ENCODE measurements at places on chromosomes 11 and 22. TPM values are rescaled to one million over a fixed set of nuclear protein-coding genes. Genes with fewer than 3 reads are reported as not detected.

- DNase-seq: no peak
Measured at GRCh38 chr11:20033806-20034205, 126.5 kb downstream of the DBX1 start.

DNA sequence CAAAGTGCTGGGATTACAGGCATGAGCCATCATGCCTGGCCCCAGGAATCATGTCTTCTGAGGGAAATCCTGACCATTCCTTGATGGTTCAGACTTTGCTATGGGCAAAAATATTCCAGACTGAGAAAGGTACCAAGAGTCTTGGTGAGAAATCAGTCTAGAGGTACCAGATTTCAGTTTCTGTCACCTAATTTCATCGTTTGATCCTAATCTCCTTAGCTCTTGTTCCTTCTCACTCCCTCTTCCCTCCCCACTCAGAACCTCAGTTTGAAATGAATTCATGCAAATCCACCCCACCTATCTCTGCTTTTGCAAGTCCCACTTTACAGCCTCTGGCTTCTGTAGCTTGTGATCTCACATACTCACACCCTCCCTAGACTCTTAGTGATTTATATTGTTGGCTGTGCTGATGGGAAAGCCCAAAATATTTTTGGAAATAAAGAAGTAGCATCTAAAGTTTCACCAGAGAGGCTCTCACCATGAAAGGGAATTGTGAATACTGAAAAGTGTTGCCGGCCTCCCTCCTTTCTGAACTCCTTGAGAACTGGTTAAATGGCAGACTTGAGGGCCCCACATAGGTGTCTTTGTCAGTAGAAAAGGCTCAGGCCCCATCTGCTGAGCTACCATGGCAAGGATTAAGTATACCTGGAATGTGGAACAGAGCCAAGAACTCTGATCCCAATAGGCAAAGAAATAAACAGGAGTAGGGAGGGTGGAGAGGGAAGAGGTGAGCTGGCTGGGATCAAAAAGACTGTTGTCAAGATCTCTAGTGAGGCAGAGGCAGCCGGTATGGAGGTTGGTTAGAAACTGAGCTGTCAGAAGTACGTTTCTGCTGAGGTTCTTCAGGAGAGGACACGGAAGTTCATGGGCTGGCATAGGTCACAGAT lies 190.5 kb upstream of the MTMR2 start:
- DNase-seq: no peak

- DNase-seq: no peak
Measured at GRCh38 chr11:14657841-14658240, 14.2 kb downstream of the PDE3B start.

GRCh38 chr11:92259861-92260260 lies 35.2 kb downstream of the FAT3 start:
- no peak for DNase-seq

DNA sequence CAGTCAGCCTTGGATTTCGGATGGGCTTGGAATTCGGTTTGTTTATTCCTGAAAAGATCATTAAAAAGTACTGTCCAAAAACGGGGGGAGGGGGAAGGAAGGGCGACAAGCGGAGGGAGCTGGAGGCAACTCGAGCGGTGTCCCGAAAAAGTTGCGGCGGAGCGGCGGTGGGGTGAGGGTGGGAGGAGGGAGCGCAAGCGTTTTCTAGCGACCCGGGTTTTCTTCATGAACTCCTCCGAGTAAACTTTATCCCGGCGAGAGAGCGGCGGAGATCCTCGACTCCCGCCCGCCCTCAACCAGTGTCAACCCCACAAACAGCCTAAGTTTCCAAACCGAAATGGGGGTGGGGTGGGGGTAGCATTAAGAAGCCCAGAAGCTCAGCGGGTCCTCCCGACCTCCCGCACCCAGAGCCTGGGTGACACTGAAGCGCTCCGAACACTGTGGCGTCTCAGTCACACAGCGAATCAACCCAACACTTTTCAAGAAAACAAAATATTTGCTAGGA lies 133.0 kb upstream of the C11orf58 start:
- no peak for DNase-seq

DNA sequence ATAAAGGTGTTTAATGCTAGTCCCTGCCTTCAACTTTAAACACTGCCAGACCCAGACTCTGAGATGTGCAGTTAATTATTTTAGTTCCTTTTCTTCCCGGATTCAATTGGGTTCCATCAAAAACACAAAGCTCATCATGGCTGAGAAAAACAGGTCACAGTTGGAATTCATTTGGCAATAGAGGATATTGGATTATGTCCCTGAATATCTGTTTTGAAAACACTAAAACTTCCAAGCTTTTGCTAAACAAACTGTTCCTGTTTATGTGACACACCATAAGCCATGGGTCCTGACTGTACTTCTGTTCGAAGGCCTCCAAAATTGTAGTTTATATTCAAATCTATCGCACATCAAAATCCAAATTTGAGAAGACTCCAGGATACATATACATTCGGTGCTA lies 150.7 kb downstream of the TRPC6 start:
- DNase-seq: no peak

GRCh38 chr11:121358760-121359159 lies 66.2 kb downstream of the SC5D start:
- no peak for DNase-seq

GRCh38 chr11:102414559-102414958 lies 38.0 kb downstream of the TMEM123 start:
- DNase-seq: no peak

DNA sequence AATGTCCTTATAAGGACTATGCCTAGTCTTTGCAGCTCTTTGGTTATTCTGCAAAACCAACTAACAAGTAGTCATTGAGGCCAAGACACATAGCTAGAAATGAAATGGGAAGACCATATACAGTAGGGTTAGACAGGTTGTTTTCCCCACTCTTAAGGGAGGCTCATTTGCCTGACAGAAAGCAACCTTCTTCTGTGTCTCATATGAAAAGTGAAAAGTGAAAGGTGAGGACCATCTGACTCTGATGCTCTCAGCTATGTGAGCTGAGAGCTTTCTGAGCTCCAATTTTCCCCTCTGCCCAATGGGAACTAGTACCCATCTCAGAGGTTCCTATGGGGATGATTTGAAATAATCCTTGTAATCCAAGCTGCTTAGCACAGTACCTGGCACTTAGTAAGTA lies 142.0 kb upstream of the BDNF start:
- no peak for DNase-seq

- no peak for DNase-seq
Measured at GRCh38 chr11:44742508-44743246, 15.9 kb downstream of the TSPAN18 start.

GRCh38 chr11:3622521-3622920 lies 19.3 kb downstream of the ART5 start:
- DNase-seq: no peak

GRCh38 chr11:120952461-120953434 lies 71.2 kb upstream of the TBCEL start:
- peak; percentile 80 for DNase-seq

DNA sequence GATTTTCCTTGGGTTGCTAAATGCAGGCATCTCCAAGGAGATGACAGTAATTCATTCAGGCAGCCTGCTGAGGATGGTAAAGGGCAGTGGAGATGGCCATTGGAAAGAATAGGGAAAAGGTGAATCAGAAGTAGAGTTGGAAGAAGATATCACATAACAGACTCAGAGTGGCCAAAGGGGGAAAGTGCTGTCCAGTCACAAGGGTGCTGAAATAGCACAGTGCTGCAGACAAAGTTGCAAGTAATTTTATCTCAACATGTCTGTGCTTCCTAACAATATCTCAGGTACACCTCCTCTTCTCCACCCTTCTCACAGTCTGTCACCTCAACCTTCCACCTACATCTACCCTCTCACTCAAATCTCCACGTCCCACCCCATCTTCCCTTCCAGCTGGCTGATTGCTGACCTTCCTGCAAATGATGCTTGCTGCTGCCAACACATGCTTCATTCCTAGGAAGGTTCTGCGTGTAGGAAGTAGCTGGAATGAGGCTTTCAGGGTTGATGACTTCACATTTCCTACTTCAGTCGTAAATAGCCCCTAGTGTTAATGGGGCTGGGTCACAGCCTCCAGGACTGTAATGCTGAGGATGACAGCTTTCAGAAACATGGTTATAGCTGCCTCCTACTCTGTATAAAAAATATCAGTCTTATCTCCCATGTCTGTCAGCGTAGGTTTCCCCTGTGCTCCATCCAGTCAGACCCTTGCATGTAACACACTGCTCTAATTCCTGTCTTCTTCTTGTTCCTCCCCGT lies 123.9 kb downstream of the CTNND1 start:
- no peak for DNase-seq

GRCh38 chr11:69230856-69231425 lies 63.0 kb upstream of the MYEOV start:
- DNase-seq: no peak

DNA sequence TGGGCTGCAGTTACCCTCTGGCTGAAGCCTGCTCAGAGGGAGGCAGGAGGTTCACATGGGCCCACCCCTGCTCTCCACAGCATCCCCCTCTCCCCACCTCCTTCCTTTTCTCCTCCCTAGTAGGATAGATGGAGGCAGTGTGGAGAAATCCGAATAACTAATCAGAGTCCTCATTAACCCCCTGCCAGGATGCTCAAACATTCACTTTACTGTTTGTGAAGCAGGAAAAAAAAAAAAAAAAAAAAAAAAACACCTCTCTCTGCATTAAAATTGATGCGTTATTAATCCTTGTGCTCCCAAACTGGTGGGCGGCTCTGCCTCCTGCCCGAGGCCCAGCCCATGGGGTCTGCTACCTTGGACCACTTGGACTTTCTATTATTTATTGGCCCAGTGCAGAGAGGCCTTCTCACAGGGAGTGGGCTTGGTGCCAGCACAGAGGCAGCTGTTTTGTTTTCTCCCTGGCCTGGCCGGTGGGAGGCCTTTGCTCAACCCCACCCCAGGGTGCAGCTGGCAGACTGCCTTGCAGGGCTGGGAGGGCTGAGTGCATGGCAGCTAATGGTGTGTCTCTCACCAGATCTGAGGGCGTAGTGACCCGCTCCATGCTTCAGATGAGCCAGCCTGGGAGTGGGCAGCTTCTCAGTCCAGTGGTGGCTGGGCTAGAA lies 150.7 kb downstream of the PKNOX2 start:
- peak; percentile 74 for DNase-seq

- DNase-seq: no peak
Measured at GRCh38 chr11:81987829-81988472, 745.7 kb downstream of the FAM181B start.

- DNase-seq: no peak
Measured at GRCh38 chr11:114478768-114479167, 39.5 kb downstream of the REXO2 start.

DNA sequence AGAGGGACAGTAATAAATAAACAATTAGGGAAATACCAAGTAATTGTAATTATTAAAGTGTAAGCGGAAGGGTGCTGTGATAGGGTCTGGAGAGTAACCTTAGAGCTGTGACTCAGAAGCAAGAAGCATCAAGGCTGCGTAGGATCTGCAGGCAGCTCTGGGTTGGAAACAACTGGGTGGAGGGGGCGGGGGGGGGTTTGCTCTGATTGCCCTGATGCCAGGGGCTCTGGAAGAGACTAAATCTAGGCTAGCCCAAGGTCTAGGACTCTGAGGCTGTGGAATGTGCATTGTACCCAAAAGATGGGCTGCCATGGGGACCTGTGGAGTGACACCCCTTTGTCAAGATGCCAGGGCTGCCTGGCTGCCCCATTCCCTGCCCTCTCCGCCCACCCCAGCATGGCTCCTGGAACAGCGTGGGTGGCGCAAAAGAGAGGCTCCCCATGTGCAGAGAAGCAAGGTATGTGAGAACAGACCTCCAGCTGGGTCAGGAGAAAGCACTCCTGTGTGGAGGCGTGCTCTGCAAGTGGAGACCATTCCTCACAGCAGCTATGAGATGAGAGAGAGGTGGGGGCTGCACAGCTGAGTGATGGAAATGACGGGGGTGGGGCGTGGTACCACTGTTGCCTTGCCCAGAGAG lies 101.1 kb upstream of the CRYBB3 start:
- no peak for DNase-seq

GRCh38 chr22:39290724-39291161 lies 28.7 kb downstream of the RPL3 start:
- DNase-seq: peak; percentile 90

DNA sequence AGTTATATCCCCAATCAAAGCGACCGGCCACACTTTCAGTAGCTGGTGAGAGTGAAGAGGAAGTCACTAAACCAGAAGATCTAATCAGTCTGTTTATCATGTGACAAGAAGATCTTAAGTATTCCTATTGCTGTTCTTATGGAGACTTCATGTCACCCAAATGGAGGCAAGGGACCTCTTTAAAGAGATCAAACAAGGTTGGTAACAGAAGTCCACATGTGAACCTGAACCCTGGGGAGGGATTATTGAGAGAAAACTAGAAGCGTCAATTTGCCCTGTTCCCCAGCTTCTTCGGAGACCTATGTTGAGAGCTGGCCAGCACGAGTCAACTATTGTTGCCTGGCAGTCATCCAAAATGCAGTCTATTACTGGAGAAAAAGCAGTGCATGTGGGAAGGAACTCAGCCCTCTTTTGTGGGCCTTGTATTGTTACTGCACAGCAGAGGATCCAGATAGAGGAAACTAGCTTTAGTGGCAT lies 76.9 kb upstream of the CTSC start:
- no peak for DNase-seq

DNA sequence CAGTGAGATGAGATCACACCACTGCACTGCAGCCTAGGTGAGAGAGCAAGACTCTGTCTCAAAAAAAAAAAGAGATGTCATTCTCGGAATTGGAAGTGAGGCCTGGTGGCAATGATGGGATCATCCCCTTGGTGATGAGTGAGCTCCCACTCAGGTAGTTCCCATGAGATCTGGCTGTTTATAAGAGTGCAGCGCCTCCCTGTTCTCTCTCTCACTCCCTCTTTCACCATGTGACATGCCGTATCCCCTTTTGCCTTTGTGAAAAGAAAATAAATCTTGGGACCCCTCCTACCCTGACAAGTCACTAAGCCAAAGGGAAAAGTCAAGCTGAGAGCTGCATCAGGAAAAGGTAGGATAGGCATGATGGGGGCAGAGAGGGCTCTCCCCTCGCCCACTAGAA lies 28.8 kb downstream of the ZNF70 start:
- DNase-seq: no peak

GRCh38 chr11:29564486-29564885 lies 452.3 kb downstream of the KCNA4 start:
- no peak for DNase-seq

GRCh38 chr22:25357132-25357455 lies 137.7 kb downstream of the CRYBB2 start:
- no peak for DNase-seq

GRCh38 chr11:107457205-107457557 lies 444 bp downstream of the CWF19L2 start:
- no peak for DNase-seq

- no peak for DNase-seq
Measured at GRCh38 chr22:46673662-46674236, 53.6 kb downstream of the GRAMD4 start.

ROBO3 gene
- total RNA-seq: 4.5 TPM

NDUFV1 gene
- total RNA-seq: 768 TPM

PLEKHA7 gene
- 19.2 TPM for total RNA-seq

RBMXL2 gene
- total RNA-seq: not detected

LARGE2 gene
- total RNA-seq: not detected

CABP4 gene
- total RNA-seq: 0.64 TPM

UPK3A gene
- total RNA-seq: 0.25 TPM

GLYATL1 gene
- total RNA-seq: not detected
